ENCODE measurements at places on chromosomes 7 and 10.

DNA sequence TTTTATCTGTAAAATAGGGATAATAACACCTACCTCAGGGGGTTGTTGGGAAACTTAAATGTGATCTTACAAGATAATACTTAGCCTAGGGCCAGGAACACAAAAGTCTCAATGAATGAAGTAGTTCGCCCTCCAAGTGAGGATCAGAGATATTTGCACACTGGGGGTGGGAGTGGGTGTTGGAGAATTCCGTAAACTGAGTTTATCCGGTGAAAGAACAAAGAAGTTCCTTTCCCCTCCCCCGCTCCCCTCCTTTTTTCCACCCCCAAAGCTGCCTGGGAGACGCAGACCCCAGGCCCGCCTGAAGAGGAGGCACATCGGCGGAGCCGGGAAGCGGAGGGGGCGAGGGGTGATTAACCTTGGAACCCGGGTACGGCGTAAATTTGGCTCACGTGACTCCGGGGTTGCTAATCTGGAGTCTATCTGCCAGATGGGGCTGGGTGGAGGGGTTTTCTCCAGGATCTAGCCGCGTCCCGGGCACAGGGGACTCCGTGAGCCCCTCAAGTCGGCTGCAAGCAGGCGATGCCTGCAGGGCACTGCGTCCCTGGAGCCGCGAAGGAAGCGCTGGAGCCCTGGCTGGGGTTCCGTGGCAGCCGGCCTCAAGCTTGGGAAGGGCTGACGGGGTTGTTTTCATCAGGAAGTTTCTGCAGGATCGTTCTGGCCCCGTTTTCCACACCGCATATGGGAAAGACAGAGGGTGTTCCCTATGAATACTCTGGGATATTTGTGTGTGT, 1.4 kb upstream of the PODXL start:
- peak; percentile 44 for DNase-seq

GRCh38 chr7:31284106-31284505, 56.4 kb downstream of the NEUROD6 start:
- DNase-seq, result no peak

- DNase-seq, result no peak
Observed at GRCh38 chr7:72292794-72293193, 119.3 kb downstream of the CALN1 start.

- DNase-seq, result no peak
Observed at GRCh38 chr7:2607923-2608904, 23.6 kb upstream of the TTYH3 start.

- DNase-seq, result no peak
Observed at GRCh38 chr10:104090611-104091010, 4.9 kb upstream of the COL17A1 start.

DNA sequence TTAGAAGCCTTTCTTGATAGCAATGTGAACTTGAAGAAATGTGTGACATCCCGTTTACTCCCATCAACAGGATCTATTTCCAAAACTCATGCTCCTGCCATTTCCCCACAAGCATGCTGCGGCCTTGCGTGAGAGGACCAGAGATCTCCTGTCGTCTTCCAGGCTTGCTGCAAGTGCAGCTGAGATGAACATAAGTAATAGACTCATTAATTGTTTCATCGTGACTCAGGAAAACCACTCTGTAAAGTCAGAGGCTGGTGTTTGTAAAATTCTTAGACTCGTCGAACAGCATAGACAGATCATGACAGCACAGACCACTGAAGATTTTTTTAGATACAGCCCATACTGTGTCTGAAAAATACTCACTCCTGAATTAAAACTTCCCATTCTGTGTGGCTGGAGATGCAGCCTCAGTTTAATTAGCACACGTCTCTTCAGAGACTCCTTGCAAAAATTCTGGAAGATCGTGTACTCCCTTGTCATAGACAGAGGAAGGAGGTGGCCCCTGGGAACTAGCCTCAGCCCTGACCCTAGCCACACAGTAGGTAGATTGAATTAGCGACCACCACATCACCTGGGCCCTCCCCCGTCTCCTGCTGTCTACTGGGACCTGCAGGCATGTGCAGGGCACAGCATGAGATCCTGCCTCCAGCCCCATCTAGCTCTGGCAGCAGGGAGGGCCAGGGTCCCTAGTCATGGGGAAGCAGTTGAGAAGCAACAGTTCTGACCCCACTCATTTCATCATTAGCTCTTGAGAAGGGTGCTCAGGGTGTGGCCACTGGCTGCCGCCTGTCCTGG, 226.0 kb downstream of the CELF2 start:
- DNase-seq, result no peak

DNA sequence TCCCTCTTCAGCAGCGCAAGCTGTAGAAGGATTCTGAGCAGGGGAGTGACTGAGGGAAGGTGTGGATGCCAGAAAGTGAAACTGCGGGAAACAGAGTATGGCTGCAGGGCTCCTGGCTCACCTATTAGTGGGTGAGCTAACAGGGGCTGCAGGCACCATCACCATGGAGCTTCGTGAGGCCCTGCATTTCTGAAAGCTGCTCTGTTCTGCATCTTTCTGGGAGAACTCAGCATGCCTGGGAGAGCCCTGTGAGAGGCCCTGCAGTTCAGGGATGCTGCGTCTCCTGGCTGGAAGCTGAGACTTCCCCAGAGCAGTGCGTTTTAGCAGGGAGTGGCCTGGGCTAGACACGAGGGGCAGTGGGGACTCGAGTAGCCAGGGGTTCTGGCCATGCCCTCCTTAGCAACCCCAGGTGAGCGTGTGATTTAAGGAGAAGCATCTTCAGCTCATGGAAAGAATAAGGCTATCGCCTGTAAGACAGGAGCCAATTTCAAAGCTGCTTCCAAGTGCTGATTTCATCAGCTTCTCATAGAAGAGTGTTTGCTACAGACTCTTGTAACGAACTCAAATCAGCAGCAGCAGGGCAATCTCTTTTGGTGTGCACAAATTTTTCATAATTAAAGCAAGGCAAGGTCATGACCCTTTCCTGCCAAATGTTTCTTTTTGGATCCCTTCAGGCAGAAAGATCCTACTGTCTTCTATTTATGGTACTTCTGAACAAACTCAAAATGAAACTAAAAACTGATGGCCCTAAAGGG, 293.6 kb upstream of the ZNF32 start:
- DNase-seq, result no peak

- DNase-seq, result no peak
Observed at GRCh38 chr10:58322072-58322834, 12.6 kb upstream of the UBE2D1 start.

DNA sequence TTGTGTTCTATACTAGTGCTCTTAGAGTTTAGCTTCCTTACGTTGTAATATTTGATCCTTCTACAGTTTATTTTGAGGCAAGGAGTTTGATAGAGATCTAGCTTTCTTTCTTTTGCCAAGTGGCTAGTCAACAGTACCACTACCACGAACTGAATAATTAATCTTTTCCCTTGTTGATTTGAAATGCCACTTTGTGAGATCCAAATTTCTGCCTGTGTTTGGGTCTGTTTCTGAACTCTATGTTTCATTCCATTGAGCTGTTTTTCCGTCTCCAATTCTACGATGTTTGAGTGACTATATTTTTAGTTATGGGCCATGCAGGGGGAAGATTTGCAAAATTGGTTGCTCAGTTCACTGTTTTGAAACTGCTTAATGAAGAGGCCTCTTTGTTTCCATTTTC, 134.7 kb downstream of the KIAA1217 start:
- no peak for DNase-seq

DNA sequence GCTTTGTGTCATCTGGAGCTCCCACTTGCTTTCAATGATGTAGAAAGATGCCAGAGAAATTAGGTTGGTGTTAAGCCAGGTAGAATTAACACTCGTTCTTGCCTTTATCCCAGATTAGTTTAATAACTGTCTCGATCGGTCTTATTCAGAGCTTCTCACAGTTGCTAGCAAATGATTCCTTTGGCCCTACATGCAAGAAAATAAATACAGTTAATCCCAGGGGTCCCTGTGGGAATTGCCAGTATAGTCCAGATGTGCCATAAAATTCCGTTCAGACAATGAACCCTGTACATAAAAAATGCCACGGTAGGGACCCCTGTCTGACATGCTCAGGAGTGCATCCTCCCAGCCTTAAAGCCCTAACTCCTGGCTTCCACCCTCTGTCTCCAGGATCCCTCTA, 207.5 kb downstream of the ARHGAP12 start:
- no peak for DNase-seq

DNA sequence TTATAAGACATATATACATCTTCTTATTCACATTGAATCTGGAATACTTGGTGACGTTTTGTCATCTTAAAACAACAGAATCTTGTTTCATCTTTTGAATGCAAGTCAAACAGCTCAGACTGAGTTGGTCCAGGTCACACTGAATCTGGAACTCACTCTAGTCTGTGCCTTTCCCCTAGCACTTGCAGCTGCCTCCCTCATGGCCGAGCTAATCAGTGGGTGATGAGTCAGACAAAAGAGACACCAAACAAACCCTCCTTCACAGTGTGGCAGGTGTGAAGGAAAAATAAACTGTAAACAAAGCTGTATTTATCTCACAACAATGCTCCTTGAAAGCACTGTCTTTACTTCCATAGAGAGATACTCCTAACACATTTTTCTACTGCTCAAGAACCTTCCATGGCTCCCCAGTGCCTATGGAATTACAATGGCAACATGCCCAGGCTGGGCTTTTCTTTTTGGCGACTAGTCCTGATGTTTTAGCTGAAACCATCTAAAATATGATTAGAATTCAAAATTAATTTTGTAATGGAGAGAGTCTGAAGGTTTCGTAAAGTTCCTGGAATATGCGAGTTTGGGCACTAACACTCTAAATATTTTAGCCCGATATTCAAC, 140.0 kb downstream of the ZNF365 start:
- no peak for DNase-seq

- DNase-seq, result no peak
Observed at GRCh38 chr7:111145472-111145871, 54.5 kb downstream of the LRRN3 start.

GRCh38 chr7:128879461-128879938, 16.8 kb downstream of the ATP6V1F start:
- no peak for DNase-seq

DNA sequence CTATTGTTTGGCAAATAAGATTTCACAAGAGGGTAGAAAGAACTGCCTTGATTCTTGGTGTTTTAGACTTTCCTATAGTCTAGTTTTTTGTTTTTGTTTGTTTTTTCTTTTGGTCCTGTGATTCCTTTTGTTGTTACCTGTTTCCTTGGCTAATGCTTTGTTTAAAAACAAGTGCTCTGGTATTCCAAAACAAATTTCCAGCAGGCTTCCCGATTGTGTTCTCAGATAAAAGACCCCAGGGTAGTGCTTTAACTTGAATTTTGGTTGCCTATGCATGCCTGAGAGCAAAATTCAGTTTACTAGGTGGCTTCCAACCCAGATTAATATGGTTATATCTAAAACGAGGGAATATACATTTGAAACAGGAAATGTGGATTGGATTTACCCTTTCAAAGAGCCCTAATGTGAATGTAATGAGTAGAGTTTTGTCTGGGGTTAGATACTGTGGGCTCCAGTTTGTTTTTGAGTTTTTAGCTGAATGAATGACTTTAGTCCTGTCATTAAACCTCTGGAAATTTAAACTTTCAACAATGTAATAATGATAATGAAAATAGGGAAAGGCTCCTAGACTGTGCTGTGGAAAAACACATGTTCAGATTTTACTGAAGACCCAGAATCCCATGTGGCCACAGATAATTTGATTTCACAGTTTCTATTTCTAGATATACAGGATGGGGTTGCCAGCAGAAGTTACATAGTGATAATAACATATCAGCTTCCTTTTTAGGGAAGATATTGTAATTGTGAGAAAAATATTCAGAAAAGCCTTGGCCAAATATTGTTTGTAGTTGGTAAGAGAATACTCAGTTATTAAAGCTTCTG, 23.9 kb downstream of the AUTS2 start:
- DNase-seq, result no peak
